Choroid plexus epithelial cell (primary cell): ENCODE measurements at places on chromosomes 11 and 22.

DNA sequence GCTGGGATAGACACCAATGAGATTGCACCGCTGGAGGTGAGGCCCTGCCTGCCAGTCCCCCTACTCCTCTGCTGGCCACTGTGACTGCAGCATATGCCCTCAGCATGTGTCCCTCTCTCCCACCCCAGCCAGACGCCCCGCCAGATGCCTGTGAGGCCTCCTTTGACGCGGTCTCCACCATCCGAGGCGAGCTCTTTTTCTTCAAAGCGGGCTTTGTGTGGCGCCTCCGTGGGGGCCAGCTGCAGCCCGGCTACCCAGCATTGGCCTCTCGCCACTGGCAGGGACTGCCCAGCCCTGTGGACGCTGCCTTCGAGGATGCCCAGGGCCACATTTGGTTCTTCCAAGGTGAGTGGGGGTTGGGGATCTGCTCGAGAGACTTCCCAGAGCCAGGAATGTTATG is 5.7 kb upstream of the SMARCB1 start:
- no peak for DNase-seq

GRCh38 chr22:43244803-43245527 is 58.0 kb upstream of the TTLL12 start:
- DNase-seq: no peak

DNA sequence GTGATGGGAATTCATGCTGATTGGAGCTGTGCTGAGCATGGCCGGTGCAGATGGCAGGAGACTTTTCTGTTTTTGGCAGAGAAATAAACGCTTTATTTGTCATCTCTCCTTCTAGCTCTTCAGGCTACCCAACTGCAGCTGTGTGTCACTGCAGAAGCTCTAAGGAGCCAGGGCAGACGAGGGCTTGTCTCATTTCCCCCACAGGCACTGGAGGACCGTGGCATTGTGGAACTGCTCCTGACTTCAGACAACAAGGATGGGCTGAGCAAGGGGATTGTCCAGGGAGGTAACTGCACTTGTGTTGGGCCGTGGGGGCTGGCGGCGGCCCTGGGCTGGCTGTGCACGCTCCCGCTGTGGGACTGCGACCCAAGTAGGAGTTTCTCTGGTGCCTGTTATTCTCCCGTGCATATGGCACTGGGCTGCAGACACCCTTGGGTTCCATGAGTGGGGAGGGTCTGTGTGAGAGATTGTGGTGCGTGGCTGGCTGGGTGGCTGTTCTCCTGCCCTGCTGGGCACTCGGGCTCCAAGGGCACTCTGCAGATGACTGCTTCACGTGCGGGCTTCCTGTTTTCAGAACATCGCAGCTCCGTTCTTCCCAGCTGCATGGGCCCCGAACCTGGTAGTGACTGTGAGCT is 27.2 kb downstream of the GLB1L2 start:
- DNase-seq: no peak

DNA sequence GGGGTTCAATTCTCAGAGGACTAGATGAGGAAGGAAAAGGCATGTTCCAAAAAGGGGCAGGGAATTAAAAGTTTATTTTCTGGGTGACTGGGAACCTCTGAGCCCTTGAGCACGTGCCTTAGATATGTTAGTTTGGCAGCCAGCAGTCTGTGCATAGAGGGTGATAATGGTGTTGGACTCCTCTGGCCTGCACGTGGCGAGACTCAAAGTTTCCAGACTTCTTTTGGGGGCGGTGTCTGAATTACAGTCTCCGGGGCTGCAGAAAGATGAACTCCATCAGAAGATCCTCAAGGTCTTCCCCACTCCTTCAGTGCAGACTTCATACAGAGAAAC is 861 bp upstream of the ZNRF3 start:
- DNase-seq: peak; percentile 37

DNA sequence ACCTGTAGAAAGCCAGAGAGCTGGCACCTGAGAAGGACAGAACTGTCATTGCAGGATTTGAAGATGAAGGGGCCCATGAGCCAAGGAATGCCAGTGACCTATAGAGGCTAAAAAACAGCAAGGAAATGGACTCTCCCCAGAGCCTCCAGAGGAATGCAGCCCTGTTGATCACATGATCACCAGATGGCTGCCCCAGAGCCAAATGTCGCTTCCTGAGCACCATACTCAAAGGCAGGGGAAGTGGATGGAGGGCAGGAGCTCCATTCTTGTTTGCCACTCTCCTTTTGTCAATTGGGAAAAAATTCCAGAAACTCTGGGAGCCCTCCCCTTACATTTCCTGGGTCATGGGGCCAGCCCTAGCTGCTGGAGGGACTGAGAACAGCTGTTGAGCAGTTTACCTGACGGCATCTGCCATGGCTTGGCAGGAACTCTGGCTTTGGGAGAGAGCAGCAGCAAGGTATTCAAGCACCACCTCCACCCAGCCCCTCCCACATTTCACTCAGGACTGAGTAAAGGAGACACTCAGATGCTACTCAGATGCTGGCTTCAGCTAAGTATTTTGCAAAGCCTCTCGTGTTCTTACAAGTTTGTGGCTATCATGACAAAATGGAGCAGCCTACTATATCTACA is 46.9 kb downstream of the DKK3 start:
- DNase-seq: no peak

GRCh38 chr22:43643387-43643786 is 168.7 kb downstream of the EFCAB6 start:
- no peak for DNase-seq

GRCh38 chr11:119339589-119340334 is 921 bp downstream of the C1QTNF5 start:
- peak; percentile 48 for DNase-seq

- no peak for DNase-seq
Measured at GRCh38 chr11:95853862-95854261, 63.6 kb downstream of the CEP57 start.

DNA sequence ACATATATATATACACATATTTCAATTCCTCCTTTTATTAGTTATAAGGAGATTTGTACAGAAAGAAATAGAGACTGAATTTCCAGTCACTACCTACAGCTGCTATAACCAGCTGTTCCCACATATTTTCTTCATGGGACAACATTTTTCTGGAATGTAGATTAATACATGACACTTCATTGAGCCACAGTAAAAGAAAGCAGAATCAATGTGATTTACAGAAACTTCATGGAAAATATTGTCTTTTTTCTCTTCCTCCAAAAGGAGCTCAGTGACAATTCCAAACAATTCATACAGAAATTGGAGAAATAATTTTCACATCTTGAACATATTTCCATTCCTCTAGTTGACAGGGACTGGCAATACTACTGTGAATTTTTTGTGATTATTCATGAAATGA is 249.2 kb downstream of the DLG2 start:
- no peak for DNase-seq

GRCh38 chr22:48212727-48213126 is 1450.3 kb downstream of the TBC1D22A start:
- DNase-seq: no peak

DNA sequence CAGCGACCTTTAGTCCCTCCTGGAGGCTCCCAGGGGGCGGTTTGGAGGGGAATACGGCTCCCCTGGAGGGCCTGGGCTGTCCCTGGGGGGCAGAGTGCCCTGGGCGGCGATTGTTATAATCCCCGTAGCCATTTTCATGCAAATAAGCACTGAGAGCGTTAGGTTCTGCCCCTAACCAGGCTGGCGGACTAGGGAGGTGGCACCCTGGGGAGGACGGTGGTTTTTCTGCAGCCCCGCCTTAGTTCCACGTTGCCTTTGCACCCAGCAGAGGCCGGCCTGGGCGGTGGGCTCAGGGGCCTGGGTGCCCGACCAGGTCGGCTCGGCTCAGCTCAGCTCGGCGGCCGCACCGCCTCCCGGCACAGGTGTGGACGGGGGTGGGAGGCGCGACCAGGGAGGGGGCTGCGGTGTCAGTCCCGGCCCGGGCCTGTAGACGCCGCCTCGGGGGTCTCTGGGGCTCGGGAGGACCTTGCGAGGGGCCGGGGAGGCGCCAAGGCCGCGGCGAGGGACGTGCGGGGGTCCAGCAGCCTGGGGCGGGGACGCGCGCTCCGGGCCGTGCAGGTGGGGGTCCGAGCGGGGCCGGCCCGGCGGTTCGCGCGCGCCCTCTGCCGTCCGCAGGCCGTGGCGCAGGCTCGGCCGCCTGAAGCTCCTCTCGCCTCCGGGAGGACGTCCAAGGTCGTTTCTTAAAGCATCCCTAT is 2.3 kb upstream of the DUSP8 start:
- peak; percentile 44 for DNase-seq
